Myocyte (in vitro differentiated cells): ENCODE measurements at places on chromosomes 11 and 22. TPM values are rescaled to one million over a fixed set of nuclear protein-coding genes. Genes with fewer than 3 reads are reported as not detected.

- peak; percentile 97 for DNase-seq
These were observed 24.1 kb upstream of the CDC42EP2 start for GRCh38 chr11:65290448-65291165.

- DNase-seq = no peak
These were observed 357.2 kb downstream of the OPCML start for GRCh38 chr11:133175103-133175502.

GRCh38 chr11:12173111-12173510 lies 62.7 kb downstream of the MICAL2 start:
- no peak for DNase-seq

- no peak for DNase-seq
These were observed 41.2 kb downstream of the OR2AT4 start for GRCh38 chr11:75055511-75055910.

DNA sequence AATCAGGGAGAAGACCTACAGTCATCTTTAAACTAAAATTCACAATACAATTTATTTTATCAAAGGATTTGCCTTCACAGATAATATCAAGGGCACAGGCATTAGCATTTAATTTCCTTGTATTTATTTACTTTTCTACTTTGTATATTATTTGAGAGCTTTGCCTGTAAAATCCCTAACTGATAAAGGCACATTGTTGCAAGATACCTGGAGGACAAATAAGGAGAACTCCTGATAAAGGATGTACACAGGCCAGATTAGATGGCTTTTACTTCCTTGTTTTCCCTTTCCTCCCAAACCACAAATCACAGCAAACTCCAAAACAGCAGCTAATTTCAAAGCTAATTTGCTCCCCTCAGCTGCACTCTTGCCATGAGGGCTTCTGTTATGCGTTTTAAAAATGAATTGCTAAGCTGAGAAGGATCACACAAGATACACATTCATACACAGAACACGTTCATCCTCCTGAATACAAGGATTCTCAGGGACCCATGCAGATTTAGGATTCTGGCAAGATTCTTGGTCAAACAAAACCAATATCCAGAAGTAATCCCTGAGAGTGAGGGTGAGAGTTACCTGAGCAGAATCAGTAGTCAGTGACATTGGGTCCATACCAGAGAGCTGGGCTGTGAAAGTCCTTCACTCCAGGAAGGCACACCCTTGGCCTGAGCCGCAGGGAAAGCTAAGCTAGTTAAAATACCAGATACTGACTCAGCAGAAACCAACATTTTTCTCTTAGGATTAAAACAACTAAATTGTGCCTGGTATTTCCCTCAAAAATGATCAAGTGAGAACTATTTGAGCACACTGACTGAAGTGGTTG lies 100.3 kb upstream of the CLPB start:
- peak; percentile 32 for DNase-seq

- peak; percentile 95 for DNase-seq
These were observed 36.3 kb upstream of the CFAP300 start for GRCh38 chr11:102010776-102011494.

GRCh38 chr11:93524173-93524536 lies 19.0 kb downstream of the SMCO4 start:
- no peak for DNase-seq

GRCh38 chr11:8757533-8757932 lies 74.9 kb downstream of the RPL27A start:
- no peak for DNase-seq

- DNase-seq = peak; percentile 54
These were observed 47.5 kb upstream of the SCUBE2 start for GRCh38 chr11:9138612-9139579.

- DNase-seq = peak; percentile 70
These were observed 14.6 kb downstream of the PHLDA2 start for GRCh38 chr11:2914455-2915195.

DNA sequence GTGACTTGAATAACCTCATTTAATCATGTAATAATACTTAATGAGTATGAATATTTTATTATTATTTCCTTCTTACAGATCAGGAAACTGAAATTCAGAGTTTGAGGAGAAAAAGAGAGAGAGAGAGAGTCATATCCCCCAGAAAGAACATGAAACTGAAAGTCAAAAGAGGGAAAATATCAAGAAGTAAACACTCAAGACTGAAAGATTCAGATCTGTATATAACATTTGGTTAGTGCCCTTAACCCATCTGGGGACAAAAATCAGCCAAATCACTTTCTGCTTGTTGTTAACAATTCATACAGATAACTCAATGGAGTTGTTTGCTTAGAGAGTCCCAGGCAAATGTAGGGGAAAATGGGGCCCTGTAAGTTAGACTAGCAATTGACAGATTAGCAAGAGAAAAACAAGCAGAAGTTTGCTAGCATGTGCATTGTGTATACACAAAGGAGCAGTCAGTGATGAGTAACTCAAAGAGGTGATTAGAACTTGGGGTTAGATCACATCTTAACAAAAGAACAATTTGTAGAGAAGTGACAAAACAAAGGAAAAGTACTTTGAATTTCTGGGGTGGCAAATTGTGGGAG lies 25.9 kb upstream of the MMP13 start:
- no peak for DNase-seq

Gene CARD18
- not detected in 2 replicates for total RNA-seq

Gene NTM
- total RNA-seq = 41.5 and 49.2 TPM in 2 replicates

Gene ARSA
- 30.5 and 37.4 TPM in 2 replicates for total RNA-seq

Gene DBX1
- total RNA-seq = not detected in 2 replicates

Gene APOBEC3H
- total RNA-seq = not detected in 2 replicates
